ENCODE measurements at places on chromosomes 3 and 15.

GRCh38 chr3:188575501-188575900, 421.5 kb downstream of the LPP start:
- no peak for DNase-seq

DNA sequence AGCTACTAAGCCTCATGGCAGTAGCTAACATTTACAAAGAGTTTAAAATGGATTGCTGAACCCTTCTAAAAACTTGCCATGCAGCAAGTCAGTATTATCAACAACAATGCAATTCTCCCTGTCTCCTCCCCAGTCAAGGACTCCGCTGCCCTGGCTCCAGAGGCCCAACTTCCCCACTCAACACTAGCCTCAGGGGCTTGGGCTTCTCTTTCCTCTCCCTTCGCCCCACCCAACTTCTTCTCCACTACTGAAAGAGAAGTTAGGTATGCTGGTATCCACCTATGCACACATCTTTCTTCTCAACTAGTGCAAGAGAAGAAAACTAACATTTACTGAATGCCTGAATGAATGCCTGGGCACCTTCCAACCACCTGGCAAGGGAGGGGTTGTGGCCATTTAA, 30.7 kb downstream of the TLE3 start:
- no peak for DNase-seq

DNA sequence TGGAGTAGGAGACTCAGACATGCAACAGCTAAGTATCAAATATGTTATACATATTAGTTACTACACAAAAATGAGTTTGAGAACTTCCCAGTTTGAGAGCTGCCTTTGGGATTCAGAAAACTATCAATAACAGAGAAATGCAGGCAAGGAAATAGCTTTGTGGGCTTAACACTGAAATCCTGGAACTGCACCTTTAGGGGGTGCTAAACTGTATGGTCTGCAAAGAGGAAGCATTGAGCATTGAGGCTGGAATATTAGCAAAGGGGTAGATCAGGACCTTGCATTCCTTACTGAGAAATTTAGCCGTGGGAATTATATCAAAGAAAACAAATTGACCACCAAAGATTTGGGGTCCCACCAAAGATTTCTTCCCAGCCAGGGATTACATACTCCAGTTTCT, 580.0 kb downstream of the ZNF385D start:
- DNase-seq: no peak

DNA sequence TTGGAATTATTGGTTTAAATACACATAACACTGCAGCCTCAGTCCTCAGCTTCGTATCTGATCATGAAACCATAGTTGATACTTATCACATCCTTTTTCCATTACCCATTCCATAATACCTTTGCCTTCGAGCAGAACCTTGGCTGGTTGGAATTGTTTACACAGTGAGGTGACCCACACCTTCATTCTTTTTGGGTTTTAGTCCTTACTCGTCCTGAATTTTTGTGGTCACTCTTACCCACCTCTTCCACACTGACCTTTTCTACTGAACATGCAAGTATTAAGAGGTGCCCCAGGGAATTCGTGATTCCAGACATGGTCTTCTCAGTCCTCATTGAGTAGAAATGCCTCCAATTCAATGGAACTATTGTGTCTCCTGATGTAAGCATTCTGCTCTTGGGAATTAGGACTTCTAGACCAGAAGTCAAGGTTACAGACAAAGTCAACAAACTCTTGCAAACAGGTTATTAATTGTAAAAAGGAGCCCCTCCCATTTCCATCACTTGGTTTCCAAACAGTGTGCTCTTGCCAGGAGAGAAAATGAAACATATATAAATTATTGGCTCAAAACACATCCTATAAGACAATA, 37.7 kb downstream of the SCN11A start:
- no peak for DNase-seq

- no peak for DNase-seq
Observed at GRCh38 chr3:107242579-107242978, 134.7 kb upstream of the CCDC54 start.

DNA sequence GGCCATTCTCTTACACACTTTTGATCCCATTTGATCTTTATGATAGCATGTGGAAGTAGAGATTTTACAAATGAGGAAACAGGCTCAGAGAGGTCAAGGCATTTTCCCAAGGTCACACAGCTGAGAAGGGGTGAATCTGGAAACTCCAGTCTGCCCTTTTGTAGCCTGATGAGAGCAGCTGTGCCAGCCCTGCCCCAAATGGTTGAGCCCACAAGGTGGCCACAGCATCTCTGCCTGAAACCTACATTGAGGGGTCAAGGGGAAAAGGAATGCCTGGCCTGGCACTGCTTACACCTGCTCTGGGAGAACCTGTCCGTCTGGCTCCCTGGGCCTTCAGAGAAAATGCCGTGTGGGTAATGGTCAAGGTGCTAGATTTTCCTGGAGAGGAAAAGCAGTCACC, 200.2 kb upstream of the LINGO1 start:
- no peak for DNase-seq

- DNase-seq: no peak
Observed at GRCh38 chr3:179977356-179977755, 59.4 kb downstream of the PEX5L start.

DNA sequence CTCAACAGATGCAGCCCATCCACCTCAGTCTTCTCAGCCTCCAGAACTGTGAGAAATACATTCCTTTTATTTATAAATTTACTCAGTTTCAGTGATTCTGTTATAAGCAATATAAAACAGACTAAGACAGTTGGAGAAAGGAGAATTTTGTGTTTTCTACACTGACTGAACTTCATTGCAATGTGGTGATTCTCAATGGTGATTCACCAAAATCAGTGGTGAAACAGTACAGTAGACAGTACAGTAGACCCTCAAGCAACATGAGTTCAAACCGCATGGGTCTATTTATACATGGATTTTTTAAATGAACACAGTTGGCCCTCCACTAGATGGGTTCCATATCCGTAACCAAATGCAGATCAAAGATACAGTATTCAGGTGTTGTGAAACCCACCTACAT, 403.1 kb upstream of the TGFBR2 start:
- no peak for DNase-seq

GRCh38 chr3:108951820-108952501, 1.7 kb downstream of the GUCA1C start:
- no peak for DNase-seq

GRCh38 chr15:88476635-88477060, 9.1 kb downstream of the MRPS11 start:
- no peak for DNase-seq

- DNase-seq: no peak
Observed at GRCh38 chr15:29143909-29144635, 125.5 kb downstream of the NSMCE3 start.

GRCh38 chr15:84949845-84950569, 31.6 kb upstream of the PDE8A start:
- no peak for DNase-seq

- no peak for DNase-seq
Observed at GRCh38 chr15:73394782-73395181, 26.0 kb upstream of the HCN4 start.

DNA sequence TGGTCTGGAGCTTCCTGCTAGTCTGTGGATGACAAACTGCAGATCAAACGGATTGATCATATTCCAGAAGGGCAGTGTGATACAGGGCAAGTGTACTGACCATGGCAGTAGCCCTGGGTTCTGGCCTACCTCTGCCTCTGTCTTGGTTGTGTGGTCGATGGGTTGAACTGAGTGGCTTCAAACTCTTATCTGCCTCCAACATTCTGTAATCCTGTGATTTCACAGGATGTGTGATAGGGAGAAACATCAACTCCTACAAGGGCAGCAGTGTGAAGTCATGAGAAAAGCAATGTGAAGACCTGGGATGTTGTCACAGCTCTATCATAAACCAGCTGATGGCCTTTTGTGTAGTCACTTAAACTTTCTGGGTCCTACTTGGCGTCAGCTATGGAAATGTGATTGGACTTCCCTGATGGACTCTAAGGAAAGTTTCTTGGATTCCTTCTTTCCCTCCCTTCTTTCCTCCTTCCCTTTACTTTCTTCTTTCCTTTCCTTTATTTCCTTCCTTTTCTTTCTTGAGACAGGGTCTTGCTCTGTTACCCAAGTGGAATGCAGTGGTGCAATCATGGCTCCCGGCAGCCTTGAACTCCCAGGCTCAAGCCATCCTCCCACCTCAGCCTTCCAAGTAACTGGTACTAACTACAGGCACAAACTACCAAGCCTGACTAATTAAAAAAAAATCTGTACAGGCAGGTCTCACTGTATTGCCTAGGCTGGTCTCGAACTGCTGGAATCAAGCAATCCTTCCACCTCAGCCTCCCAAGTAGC, 114.8 kb downstream of the BBX start:
- no peak for DNase-seq

GRCh38 chr3:133661454-133662277, at the start of gene TOPBP1:
TSS of gene TOPBP1 (minus strand) at chr3:133661941. CDS start at chr3:133661127, 814 bp downstream.
- DNase-seq: peak; percentile 82

Data from activated CD8-positive, alpha-beta memory T cell treated with anti-CD3 and anti-CD28 coated beads for 4 hours (primary cell).